Stimulated activated naive CD4-positive, alpha-beta T cell (primary cell): ENCODE measurements at places on chromosomes 16 and 17.

GRCh38 chr17:70862295-70862694 lies 693.0 kb downstream of the KCNJ2 start:
- no peak for DNase-seq

- no peak for DNase-seq
Observed at GRCh38 chr16:57611181-57611580, 17.2 kb upstream of the ADGRG1 start.

DNA sequence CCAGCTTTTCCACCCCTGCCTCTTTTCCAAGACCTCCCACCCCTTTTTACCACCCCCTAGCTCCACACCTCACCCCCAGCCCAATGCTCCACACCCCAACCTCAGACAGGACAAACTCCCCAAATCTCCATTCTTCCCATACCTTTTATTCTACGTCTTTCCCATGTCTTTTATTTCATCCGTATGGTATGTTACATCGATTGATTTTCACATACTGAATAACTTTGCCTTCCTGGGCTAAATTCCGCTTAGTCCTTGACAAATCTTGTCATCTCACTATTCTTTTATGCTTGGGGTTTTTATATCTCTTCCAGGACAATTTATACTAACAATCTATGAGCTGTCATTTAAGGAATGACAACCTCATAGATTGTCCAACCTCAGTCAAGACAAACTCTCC lies 46.4 kb downstream of the PITPNM3 start:
- no peak for DNase-seq

GRCh38 chr17:62989501-62989900 lies 23.5 kb downstream of the TANC2 start:
- no peak for DNase-seq

DNA sequence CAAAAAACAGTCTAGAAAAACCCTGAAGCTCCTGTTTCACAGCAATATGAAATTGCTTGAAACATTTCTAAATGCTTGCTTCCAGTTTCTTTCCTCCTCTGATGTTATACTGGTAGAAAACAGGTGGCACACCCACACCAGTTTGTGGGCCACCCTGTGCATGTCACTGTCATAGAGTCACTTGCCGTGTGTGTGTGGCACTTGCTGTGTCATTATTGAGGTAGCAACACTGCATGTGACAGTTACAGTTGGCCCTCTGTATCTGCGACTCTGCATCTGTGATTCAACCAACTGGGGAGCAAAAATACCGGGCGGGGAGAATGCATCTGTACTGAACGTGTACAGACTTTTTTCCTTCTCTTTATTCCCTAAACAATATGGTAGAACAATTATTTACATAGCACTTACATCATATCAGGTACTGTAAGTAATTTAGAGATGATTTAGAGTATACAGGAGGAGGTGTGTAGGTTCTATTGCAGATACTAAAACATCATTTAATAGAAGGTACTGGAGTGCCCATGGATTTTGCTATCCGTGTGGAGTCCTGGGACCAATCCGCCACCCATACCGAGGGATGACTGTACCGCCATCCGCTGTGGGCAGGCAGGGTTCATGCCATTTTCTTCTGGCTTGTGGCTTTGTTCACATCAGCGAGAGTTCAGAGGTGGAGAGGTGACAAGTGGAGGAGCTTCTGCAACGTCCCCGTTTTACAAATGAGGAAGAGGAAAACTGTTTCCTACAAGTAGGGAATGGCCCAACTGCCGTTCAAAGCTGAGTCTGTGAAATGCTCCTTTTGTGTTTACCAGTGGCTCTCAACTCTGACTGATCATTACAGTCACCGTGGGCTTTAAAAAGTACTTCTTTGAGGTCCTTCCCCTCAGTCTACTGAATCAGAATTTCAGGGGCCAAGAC lies 373.7 kb downstream of the SNX29 start:
- DNase-seq = no peak

DNA sequence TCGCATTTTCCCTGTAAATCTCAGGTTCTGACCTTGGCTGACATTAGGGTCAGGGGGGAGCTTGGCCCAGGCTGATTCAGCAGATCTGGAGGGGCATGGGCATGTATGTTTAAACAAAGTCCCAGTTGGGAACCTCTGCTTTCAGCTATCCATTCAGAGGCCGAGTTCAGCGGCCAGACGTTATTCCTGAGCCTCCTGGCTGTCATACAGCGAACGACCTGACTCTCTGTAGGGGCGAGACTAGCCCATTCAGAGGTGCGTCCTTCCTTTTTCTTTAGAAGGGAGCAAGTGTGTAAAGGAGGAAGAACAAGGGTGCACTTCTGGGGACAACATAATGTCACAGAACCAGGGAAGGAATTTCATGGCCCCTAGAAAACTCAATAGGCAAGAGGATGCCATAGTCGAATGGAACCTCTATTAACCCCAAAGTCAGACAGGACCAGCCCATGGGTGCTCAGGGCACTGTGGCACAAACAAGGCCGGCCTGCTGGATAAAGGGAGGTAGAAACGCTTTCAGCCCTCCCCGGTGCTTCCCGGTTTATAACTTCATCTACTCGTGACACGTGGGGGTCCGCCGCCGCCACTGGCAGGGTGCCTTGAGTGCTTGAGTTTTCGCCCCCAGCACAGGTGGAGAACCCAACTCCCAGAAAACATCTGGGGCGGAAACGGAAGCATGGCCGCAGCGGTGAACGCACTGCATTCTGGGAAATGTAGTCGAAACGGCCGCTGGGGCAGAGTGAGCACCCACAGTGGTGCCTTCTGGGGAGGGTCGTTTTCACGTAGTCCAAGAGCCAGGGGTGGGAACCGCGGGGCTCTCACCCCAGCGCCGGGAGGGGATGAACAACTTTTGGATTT lies 33.2 kb upstream of the PLCG2 start:
- peak; percentile 59 for DNase-seq

DNA sequence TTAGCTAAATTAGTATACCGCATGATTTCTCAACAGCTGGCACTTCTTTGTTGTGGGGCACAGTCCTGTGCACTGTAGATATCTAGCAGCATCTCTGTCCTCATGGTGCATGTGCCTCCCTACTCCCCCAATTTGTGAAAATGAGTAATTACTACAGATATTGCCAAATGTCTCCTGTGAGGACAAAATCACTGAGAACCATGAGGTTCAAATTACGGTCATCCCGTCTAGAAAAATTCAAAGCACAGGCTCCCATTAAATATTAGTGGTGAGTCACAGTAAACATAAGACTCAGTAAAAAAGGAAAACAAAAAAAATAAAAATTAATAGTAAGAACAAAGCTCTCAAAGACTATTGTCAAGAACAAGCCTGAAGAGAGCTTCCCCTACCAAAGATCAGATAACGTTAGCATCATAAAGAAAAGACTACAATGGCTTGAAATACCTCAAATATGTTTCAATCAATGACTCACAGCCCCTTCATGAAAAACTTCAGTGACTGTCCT lies 57.8 kb downstream of the STH start:
- no peak for DNase-seq

GRCh38 chr16:8925455-8925854 lies 38.3 kb downstream of the USP7 start:
- no peak for DNase-seq

GRCh38 chr16:72042157-72042660 lies 12.1 kb upstream of the HP start:
- DNase-seq = no peak

DNA sequence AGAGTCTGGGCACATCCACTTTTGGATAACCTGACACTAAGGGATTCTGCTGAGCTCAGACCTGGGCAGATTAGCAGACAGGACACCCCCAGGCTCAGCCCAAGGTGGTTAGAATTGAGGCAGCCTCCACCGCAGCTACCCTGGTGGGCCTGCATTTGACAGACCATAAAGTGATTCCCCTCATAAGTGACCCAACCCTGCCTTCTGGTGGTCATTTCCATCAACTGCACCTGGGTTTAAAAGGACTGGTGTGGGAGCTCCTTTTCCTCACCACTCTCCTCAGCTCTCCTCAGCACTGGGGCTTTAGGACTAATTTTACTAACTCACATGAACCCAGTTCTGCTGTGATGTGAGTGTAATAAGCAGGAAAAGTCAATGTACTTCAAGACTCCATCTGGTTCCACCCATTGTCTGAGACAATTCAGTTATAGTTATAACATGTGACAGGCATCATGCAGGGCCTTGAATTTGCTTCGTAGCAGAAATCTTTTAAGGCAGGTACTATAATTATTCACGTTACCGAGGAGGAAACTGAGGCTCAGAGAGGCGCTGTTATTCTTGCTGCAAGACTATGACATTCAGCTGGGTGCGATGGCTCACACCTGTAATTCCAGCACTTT lies 42.5 kb downstream of the MYH3 start:
- DNase-seq = no peak

GRCh38 chr17:55090079-55090492 lies 121.5 kb downstream of the STXBP4 start:
- DNase-seq = no peak

DNA sequence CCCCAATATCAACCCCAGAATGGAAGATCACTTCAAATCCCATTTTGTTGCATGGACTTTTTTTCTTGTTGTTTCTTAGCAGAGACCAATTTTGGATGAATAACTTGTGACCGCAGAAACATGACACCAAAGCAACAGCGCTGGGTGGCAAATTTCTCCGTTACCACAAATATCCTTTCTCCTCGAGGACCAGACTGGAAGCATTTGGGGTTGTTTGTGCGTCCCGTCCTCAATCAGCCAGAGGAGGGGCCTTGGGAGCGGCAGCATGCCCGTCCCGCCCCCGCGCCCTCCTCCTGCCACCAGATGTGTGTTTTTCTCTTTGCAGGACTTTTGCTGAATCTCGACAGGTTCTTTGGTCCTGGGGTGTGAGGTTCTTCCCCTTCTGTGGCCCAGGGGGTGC lies 282.5 kb upstream of the FOXF1 start:
- DNase-seq = no peak

GRCh38 chr16:47577029-47577428 lies 115.9 kb downstream of the PHKB start:
- no peak for DNase-seq

DNA sequence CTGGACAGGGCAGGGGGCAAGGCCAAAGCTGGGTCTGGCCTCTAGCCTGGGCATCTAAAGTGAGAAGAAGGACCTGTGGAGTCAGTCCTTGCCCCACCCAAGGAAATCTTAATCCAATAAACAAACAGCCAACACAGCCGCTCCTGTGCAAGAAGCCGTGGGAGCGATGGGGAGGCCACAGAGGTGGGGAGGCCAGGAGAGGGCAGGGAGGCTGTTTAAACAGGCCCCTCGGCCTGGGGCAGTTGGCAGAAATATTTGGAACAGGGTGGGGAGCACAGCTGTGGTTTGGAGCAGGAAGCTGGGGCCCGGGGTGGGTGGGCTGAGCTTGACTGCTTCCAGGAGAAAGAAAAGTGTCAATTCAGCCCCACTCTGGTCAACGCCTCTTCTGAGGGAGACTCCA lies 5.3 kb downstream of the ZNF385C start:
- DNase-seq = no peak

- no peak for DNase-seq
Observed at GRCh38 chr17:7211491-7212273, 8.0 kb downstream of the DLG4 start.

DNA sequence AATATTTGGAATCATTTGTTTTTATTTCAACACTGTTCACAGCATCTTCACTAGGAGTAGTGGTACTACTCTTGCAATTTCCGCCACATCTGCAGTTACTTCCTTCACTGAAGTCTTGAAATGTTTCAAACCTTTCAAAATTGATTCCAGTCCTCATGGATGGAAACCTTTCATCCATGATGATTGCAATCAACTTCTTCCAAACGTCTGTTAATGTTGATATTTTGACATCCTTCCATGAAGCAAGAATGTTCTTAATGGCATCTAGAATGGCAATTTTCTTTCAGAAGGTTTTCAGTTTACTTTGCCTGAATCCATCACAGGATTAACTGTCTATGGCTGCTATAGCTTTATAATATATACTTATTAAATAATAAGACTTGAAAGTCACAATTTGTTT lies 736.8 kb upstream of the CA10 start:
- no peak for DNase-seq

GRCh38 chr16:48681520-48681919 lies 71.5 kb upstream of the N4BP1 start:
- DNase-seq = no peak

DNA sequence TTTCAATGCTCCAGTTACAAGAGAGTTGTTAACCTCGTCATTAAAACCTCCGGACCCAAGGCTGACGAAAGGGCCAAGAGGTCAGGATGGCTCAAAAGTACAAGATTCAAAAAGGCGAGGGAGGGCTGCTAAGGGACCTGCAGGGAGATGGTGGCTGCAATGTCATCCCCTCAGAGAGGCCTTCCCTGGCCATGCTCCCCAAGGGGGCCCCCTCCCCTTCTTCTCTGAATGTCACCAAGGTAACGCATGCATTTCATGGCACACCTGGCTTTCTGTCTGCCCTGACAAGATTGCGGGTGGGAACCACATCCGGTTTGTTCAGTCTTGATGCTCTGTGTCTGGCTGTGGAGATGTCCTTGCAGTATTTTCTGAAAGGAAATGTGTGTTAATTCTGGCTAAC lies 89.9 kb downstream of the C16orf78 start:
- peak; percentile 87 for DNase-seq

GRCh38 chr16:31243734-31244670 lies 15.8 kb upstream of the ITGAM start:
- no peak for DNase-seq

- no peak for DNase-seq
Observed at GRCh38 chr16:59192551-59193199, 458.6 kb upstream of the GOT2 start.

DNA sequence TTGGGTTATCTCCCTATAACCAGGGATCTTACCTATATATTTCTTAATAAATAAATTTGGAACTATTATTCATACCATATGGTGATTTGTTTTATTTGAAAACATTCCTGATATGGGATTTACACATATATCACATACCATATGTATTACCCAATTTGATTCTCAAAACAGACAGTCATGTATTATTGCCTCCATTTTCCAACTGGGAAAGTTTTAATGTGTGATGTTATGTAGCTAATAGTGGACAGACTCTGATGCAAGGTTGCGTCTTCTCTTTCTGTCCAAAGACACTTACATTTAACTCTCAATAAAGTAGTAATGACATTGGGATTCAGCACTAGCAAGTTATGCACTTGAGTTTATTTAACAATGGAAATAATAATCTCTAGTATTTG lies 1.1 kb downstream of the KRTAP9-9 start:
- DNase-seq = no peak
